ENCODE measurements at places on chromosomes 7 and 10.

DNA sequence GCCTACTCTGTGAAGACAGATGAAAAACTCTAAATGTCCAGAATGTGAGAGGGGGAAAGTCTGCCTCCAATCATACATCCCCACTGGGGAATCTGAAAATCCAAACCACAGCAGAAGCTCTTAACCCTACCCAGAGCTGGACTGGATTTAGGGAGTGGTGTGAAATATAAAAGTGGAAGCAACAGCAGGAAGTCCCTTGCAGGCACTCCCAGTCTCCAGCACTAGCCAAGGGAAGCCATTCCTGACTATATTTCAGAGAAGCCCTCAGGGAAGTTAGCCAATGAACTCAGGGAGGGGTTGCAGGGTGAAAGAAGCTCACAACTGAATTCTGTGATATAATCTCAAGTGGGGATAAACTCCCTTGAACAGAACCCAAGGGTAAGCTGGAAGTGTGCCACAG, 51.5 kb downstream of the CRPPA start:
- H3K27me3 ChIP-seq = no peaks in the 10 kb centered on the region
- no peak overlapping the region for H3K4me3 ChIP-seq
- no peak for DNase-seq
- no peaks in the 10 kb centered on the region for H3K36me3 ChIP-seq
- no peak overlapping the region for H3K27ac ChIP-seq
- H3K4me1 ChIP-seq = no peaks in the 10 kb centered on the region

GRCh38 chr7:45089341-45089891, 647 bp upstream of the NACAD start:
- H3K27me3 ChIP-seq = no peaks in the 10 kb centered on the region
- no peak overlapping the region for H3K4me3 ChIP-seq
- no peak overlapping the region for H3K27ac ChIP-seq
- peak; percentile 96 for DNase-seq
- no peaks in the 10 kb centered on the region for H3K4me1 ChIP-seq

GRCh38 chr10:6928586-6928985, 348.5 kb upstream of the PRKCQ start:
- no peaks in the 10 kb centered on the region for H3K36me3 ChIP-seq
- H3K27ac ChIP-seq = no peak overlapping the region
- no peak for DNase-seq
- H3K27me3 ChIP-seq = no peaks in the 10 kb centered on the region
- H3K4me1 ChIP-seq = peaks cover 5% of the 10 kb centered on the region

DNA sequence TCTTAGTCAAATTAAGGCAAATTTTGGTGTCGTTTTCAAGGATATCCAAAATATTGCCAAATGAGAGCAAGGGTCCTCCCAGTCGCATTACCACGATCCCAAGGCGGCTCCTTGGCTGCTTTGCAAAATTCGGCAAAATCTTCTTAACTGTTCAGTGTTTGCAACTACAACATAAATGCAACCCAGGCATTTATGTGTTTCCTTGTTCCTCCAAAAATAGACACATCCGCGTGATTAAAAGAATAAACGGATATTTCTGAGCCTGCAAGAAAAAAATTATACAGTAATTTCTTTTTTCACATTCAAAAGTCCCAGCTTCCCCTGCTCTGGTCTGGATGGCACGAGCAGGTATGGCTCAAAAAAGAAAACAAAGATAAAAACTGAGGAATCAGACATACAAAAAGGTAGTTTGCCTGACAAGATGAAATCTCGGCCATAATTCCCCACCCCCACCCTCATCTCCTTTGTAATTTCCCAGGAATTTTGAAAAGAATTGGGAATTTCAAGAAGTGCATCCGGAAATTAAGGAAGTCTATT, 6.0 kb downstream of the SKIDA1 start:
- peaks cover 34% of the 10 kb centered on the region for H3K4me1 ChIP-seq
- no peak for DNase-seq
- H3K4me3 ChIP-seq = peak overlapping the region; percentile 70
- no peaks in the 10 kb centered on the region for H3K27me3 ChIP-seq

- no peak overlapping the region for H3K27ac ChIP-seq
- no peak for DNase-seq
- H3K27me3 ChIP-seq = peaks cover 95% of the 10 kb centered on the region
- peaks cover 3% of the 10 kb centered on the region for H3K4me1 ChIP-seq
- H3K4me3 ChIP-seq = no peak overlapping the region
- H3K36me3 ChIP-seq = no peaks in the 10 kb centered on the region
Observed at GRCh38 chr10:129965425-129965808, 1.3 kb upstream of the EBF3 start.

DNA sequence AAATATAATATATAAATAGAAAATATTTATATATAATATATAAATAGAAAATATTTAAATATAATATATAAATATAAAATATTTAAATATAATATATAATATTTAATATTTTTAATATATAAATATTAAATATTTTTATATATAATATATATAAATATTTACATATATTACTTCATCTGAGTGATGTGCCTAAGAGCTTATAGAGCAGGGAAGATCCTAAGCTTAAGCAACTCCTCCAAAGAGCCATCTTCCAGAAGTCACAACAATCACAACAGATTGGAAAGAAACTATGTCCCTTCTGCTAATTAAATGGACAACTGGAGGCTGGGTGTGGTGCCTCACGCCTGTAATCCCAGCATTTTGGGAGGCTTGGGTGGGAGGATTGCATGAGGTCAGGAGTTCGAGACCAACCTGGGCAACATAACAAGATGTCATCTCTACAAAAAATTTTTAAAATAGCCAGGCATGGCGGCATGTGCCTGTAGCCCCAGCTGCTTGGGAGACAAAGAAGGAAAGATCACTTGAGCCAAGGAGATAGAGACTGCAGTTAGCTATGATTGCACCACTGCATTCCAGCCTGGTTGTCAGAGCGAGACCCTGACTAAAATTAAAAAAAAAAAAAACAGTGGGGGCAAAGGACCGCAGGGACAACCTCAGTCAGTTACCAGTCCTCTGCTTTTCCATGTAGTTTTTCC, 198.7 kb downstream of the SKIDA1 start:
- no peak overlapping the region for H3K27ac ChIP-seq
- DNase-seq = no peak
- H3K36me3 ChIP-seq = no peaks in the 10 kb centered on the region
- no peaks in the 10 kb centered on the region for H3K4me1 ChIP-seq
- H3K27me3 ChIP-seq = no peaks in the 10 kb centered on the region

Measured in adrenal gland (tissue), 19 donors.